ENCODE measurements at places on chromosomes 3 and 15. TPM values are rescaled to one million over a fixed set of nuclear protein-coding genes. Genes with fewer than 3 reads are reported as not detected.
A peak's percentile ranks its signal among the peaks of the same experiment; 100 is the strongest.

- DNase-seq: peak; percentile 27
Observed at GRCh38 chr15:63601026-63601703, 4.0 kb downstream of the FBXL22 start.

- no peak for DNase-seq
Observed at GRCh38 chr3:134216191-134216764, 34.4 kb downstream of the RYK start.

GRCh38 chr3:33624756-33625155, 93.3 kb downstream of the CLASP2 start:
- DNase-seq: no peak

GRCh38 chr3:9808345-9809037, 1.6 kb upstream of the TTLL3 start:
- DNase-seq: no peak

- no peak for DNase-seq
Observed at GRCh38 chr3:136950623-136951022, 7.2 kb upstream of the IL20RB start.

- DNase-seq: no peak
Observed at GRCh38 chr15:99180086-99180963, 69.1 kb downstream of the TTC23 start.

DNA sequence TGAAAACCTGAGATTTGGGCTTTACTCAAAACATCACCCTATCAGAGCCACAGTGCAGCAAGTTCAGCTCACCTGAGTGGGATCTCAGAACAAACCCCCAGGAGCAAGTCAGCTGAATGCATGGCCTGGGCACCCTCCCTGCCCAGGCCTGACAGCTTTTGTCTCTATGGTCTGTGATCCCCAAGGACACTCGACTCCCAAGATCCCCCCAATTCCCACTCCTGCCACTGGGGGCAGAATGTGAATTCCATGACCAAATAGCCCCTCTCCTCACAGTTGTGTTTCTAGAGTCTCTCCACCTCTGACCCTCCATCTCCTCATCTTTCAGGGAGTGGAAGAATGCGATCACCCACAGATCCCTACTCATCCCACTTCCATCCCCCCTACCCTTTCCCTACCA, 58.9 kb downstream of the ZNF445 start:
- DNase-seq: no peak

DNA sequence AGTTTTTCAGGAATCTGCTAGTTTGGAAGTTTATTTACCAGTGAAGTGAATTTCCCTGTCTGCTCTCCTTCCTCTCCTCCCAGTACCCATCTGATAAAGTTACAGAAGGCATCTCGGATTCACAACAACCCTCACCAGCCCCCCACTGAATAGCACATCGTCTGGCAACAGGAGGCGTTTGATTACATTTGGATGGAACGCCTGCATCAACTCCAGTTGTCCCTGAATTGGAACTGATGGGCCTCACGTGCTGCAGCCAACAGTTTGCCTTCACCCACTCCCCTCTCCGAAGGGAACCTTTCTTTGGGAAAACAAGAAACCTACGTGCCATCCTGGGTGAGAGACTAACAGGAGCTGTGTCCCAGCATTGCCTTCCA, 59.5 kb upstream of the BCL6 start:
- DNase-seq: no peak

DNA sequence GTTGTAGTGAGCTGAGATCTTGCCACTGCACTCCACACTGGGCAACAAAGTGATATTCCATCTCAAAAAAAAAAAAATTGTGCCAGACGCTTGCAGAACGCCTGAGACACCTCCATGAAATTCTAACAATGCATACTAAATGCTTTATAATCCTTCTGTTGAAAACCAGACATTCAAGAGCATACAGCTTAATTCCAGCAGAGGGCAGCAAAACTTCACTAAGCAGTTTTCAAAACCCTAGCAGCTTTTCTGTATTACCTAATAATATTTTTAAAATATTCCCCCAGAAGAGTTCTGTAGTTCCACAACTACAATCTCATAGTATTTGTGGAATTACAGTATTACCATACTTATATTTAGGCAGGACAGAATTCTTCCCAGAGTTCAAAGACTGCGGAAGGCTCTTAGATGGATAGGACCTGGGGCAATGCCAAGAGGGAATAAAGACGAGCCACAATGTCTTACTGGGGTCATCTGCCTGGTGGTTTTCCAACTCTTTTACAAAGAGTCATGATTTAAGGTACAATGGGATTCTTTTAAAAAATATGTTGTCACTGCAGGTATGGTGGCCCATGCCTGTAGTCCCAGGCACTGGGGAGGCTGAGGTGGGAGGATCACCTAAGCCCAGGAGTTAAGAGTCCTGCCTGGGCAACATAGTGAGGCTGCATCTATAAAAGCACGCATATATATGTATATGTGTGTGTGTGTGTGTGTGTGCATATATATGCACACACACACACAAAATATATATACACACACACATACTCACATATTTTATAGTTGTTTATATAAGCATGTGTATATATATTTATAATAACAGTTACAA, 19.6 kb upstream of the TASOR start:
- no peak for DNase-seq

GRCh38 chr3:9549600-9549999, 4.0 kb downstream of the LHFPL4 start:
- no peak for DNase-seq

DNA sequence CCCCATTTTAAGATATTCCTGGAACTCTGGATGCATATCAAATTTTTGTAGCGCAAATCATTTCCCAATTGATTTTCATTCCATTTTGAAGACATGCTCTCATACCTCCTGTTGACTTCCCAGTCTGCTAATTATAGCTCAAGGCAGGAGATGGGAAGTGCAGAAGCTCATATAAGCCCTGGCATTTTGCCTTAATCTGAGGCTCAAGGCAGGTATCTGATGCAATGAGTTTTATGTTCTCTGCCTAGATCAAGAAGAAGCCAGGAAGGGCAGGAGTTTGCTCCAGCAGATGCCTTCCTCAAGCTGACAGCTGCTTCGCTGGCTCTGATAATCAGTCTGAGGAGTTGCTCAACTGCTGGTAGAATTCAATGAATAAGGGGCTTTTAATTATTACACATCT, 65.6 kb upstream of the NEDD4 start:
- DNase-seq: no peak

GRCh38 chr3:143751643-143752178, 96.6 kb downstream of the SLC9A9 start:
- DNase-seq: no peak

- DNase-seq: no peak
Observed at GRCh38 chr3:112101916-112102315, 15.7 kb downstream of the C3orf52 start.

DNA sequence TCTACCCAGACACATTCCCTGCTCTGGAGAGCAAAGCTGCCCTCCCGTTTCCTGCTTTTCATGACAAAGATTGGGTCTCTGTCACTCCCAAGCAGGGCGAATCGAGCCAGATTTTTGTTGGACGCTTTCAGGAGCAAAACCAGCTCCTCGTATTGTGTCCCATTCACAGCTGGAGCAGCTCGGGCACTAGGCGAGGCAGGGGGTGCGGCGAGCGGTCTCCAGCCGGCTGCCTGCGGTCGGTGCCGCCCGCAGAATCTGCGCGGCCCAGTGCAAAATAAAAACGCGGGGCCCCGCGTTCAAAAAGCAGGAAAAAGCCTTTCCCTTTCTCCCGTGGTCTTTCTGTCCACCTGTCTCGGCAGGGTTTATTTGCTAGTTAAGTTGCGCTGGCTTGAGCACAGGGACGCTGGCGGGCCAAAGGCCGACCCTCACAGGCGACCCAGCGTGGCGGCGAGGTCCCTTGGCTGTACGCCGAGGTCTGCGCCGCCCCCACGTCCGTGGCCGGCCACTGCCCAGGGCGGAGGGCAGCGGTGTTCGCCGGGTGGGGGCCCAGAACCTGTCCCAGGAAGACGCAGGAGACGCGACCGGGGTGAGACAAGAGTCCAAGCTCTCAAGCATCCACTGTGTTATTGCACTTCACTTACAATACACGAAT, 71.2 kb downstream of the CYP19A1 start:
- no peak for DNase-seq

- DNase-seq: no peak
Observed at GRCh38 chr3:175612487-175613196, 753.5 kb downstream of the NAALADL2 start.

DNA sequence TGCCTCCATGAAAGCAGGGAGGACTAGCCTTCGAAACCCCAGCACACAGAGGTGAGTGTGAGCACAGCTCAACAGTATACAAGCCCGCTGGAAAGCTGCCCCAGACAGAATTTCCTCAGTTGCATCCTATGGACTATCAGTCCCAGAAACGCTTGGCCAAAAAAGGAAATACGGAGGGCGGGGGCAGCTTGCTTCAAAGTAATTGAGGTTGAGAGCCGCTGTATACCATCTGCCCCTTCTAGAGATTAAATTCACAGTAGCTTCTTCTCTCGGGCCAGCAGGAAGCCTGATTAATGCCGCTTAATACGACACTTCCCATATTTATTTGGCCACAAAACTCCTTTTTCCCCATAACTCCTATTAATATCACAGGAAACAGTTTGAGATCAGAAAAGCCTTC, 88.7 kb downstream of the LIPC start:
- no peak for DNase-seq

DNA sequence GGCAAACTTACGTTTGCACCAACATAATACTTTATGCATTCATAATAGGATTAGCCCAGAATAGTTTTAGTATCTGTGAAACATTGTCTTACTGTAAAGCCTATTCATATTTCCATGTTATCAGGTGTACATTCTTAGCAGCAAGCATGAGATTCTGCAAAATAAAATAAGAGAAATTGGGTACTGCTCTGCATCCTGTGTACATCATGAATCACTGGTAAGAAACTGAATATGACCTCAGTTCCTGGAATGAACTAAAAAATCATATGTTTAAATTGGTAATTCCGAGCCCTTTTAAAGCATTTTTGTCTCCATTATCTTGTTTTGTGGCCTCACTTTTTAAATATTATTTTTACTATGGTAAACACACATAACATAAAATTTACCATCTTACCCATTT, 605.1 kb downstream of the ROBO1 start:
- no peak for DNase-seq

DNA sequence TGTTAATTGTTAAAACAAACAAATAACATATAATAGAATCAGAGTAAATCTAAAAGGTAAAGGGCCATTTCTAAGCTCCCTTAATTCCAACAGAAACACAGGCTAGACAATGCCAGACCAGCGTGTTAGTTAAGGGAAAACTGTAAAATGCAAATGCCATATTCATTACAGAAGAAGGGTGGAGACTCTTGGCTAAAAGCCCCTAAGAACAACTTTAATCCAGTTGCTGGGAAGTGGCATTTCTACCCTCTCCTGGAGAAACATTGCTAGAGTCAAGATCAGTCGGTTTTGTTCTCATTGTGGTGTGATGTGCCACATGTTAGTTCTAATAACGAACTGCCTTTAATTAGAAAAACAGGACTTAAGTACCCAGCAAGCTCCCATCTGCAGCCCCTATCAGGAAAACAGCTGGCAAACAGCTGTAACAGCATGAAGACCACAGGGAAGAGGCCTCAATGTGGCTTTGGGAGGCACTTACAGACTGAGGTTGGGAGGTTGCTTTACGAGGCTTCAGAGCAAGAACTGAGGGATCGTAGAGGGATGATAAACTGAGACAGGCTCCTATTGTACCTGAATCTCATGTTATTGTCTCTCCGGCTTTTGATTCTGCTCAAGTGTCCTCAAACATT, 1134.8 kb downstream of the ROBO1 start:
- DNase-seq: no peak

GRCh38 chr3:186998937-186999368, 68.6 kb downstream of the ST6GAL1 start:
- DNase-seq: no peak

DNA sequence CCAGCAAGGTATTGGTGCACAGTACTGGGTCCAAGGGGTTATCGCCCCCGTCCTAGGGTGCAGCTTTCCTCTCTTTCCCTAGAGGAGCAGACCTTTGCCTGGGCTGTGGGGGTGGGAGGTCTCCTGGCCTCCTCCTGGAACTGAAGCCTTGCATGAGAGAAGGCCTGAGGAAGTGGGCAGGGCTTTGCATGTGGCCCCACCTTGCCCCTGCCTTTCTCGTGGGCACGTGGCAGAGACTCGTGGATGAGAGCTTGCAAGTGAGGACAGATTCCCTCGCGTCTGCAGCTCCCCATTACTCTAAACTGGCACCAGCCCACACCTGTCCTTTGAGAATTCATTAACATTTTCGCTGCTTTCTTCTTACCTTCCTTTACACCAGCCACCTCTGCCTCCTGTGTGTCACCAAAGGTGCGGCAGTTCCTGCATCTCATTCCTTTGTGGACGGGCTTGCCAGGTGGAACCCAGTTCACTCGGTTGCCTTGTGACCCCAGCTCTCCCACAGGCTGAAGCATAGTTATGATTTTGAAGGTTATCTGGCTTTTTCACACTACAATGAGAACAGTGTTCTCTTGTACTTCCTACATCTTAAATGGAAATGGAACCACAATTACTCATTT, 40.9 kb upstream of the NR2C2 start:
- DNase-seq: no peak

DNA sequence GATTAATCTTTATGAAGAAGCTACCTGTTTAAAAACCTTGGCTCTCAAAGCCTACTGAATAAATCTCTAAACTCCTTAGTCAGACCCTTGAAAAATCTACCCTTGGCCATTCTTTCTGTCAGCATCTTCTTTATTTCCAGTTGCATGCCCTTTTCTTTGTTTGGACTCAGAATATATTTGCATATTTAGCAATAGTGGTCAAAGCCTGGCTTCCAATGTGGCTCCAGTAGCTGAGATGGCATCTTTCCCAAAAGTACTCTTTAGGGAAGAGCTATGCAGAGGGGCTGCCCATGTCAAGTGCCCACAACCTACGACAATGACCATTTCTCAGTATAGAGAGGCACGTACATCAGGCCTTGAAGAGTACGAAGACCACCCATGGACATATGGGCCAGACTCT, 47.2 kb downstream of the TLNRD1 start:
- no peak for DNase-seq

Gene STXBP5L
- 8.5 TPM for total RNA-seq

Gene ALG1L2
- 3.5 TPM for total RNA-seq

Gene MESP1
- 0.50 TPM for total RNA-seq

Gene CYP8B1
- total RNA-seq: not detected

Gene RARRES1
- total RNA-seq: 3.3 TPM

Gene STRC
- 1.6 TPM for total RNA-seq

Gene ATP13A5
- total RNA-seq: 0.29 TPM

Gene NCEH1
- 2.5 TPM for total RNA-seq

Gene NPRL2
- 31.6 TPM for total RNA-seq

Gene SERINC4
- total RNA-seq: 0.36 TPM

Gene ZCWPW2
- 0.81 TPM for total RNA-seq

Gene PRICKLE2
- total RNA-seq: 23.2 TPM

Gene SHC4
- 0.36 TPM for total RNA-seq

Gene ISL2
- total RNA-seq: 0.36 TPM

Gene HIGD1A
- 92.3 TPM for total RNA-seq

Gene LMOD3
- total RNA-seq: not detected

Gene COL7A1
- 38.4 TPM for total RNA-seq

Gene FBXL22
- 0.31 TPM for total RNA-seq
